ENCODE measurements at places on chromosomes 13 and 19.

DNA sequence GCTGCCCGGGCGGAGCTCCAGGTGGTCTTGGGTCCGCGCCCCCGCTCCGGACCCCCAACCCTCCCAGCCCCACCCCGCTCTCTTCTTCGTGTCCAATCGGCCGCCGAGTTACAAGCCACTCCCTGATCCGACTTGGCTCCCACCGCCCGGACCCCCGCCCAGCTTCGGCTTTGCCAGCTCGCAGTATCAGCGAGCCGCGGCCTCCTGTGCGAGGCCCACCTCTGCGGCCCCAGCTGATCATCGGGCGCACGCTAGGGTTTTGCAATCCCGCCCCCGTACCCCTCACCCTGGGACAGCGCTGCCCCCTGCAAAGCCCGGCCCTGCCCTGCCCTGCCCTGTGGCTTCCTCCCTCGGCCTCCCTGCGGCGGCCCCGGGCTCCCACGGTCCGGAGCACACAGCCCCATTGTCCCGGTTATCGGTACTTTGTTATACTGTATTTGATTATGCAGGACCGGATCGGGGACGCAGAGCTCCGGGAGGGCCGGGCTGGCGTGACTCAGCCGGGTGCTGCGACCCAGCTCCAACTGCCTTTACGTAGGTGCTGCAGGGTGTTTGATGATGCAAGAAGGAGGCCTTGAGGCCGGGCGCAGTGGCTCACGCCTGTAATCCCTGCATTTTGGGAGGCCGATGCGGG lies 598 bp upstream of the LPAR2 start:
- peaks cover 24% of the 10 kb centered on the region for H3K4me1 ChIP-seq
- H3K27ac ChIP-seq: peak overlapping the region; percentile 88
- DNase-seq: peak; percentile 80

- H3K27ac ChIP-seq: no peak overlapping the region
These were observed 103.4 kb downstream of the TM9SF2 start for GRCh38 chr13:99604636-99605035.

GRCh38 chr13:20359335-20359734 lies 127.2 kb upstream of the GJB6 start:
- no peaks in the 10 kb centered on the region for H3K36me3 ChIP-seq
- no peaks in the 10 kb centered on the region for H3K27me3 ChIP-seq
- DNase-seq: no peak
- peaks cover 4% of the 10 kb centered on the region for H3K4me1 ChIP-seq
- H3K4me3 ChIP-seq: no peak overlapping the region

DNA sequence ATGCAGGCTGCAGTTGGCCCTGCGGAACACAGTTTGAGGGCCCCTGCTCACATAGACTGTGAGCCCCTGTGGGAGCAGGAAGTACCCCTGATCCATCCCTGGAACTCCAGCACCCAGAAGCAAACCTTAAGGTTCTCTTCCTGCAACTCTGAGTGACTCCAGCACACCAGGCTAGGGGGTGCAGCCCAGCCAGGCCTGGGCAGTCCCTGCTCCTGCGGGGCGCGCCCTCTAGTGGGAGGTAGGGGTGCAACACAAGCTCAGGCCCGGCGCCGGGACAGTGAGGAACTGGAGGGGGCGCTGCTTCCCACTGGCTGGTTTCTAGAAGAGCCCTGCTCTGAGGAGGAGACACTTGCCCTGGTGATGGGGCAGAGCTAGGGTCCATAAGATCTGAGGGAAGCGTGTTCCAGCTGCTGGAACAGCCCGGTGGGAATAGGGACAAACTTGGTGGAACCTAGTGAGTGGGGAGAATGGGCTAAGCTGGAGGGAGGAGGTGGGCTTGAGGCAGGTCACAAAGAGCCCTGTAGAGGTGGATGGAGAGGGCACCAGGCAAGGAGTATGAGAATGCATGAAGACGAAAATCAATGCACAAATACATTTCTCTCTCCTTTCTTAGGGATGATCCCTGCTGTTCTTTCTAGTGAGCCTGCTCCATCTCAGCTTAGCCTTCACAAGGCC lies 5.0 kb downstream of the ZSCAN5A start:
- peaks cover 31% of the 10 kb centered on the region for H3K36me3 ChIP-seq
- H3K27me3 ChIP-seq: no peaks in the 10 kb centered on the region
- peaks cover 20% of the 10 kb centered on the region for H3K4me1 ChIP-seq
- no peak overlapping the region for H3K4me3 ChIP-seq
- H3K27ac ChIP-seq: no peak overlapping the region

DNA sequence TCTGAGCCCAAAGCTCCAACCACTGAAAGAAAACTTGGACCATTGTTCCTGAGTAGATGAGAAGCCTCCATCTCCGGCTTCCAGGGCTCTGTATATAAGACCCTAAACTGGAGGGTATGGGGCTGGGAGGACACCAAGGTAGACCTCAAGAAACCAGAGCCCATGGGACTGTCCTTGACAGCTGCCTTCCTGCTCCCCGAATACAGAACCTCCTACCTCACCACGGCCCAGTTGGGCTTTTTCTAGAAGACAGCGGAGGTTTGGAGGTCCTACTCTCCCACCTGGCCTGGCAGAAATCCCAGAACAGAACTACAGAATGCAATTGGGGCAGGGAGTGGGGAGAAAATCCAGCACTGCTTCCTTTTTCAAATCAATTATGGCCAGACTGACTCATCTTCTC lies 177.3 kb upstream of the ZNF507 start:
- H3K4me1 ChIP-seq: no peaks in the 10 kb centered on the region
- no peak for DNase-seq
- H3K27ac ChIP-seq: no peak overlapping the region
- H3K4me3 ChIP-seq: no peak overlapping the region
- H3K36me3 ChIP-seq: no peaks in the 10 kb centered on the region
